ENCODE measurements at places on chromosomes 12 and 14.
A peak's percentile ranks its signal among the peaks of the same experiment; 100 is the strongest.

DNA sequence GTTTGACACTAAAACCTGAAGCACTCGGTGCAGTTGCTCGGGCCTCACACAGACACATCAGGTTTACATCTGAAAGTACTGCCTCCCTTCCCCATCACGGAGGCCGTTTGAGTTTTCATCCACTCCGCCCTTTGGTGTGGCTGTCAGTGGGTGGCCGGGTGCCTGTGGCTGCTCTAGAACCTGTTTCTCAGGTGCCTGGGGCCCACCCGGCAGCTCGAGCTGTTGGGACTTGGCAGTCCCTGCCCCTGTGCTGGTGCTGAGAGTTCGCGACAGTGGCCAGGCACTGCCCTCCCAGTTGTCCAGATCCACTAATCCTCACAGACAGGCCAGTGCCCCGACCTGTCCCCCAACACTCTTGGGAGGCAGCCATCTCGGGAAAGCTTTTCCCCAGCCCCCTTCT, 22.4 kb downstream of the XRCC3 start:
- DNase-seq: no peak

GRCh38 chr12:123743002-123743401, 19.1 kb upstream of the DNAH10 start:
- DNase-seq: no peak

DNA sequence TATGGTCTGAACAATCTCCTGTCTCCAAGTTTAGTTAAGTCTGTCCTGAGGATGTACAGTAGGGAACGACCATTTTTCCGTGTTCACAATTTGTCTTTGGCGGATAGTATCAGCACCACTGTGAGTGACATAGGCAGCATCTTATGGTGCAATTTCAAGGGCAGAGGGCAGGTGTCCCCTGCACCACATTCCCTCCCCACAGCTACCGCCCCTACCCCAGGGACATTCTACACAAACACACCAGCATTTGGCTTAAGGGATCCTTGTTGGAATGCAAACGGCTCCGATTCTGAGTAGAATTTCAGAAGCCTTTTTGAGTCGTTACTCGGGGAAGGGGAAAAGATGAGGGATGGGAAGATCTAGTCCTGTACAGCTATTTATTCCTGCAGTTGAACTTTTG, 25.1 kb upstream of the DICER1 start:
- DNase-seq: no peak

GRCh38 chr12:116171549-116171948, 105.9 kb downstream of the MED13L start:
- peak; percentile 51 for DNase-seq

- peak; percentile 67 for DNase-seq
Observed at GRCh38 chr12:43057566-43057965, 468.0 kb upstream of the PRICKLE1 start.

GRCh38 chr12:121693155-121693687, 19.3 kb upstream of the TMEM120B start:
- no peak for DNase-seq

GRCh38 chr12:130640901-130641300, 75.2 kb downstream of the RIMBP2 start:
- no peak for DNase-seq

DNA sequence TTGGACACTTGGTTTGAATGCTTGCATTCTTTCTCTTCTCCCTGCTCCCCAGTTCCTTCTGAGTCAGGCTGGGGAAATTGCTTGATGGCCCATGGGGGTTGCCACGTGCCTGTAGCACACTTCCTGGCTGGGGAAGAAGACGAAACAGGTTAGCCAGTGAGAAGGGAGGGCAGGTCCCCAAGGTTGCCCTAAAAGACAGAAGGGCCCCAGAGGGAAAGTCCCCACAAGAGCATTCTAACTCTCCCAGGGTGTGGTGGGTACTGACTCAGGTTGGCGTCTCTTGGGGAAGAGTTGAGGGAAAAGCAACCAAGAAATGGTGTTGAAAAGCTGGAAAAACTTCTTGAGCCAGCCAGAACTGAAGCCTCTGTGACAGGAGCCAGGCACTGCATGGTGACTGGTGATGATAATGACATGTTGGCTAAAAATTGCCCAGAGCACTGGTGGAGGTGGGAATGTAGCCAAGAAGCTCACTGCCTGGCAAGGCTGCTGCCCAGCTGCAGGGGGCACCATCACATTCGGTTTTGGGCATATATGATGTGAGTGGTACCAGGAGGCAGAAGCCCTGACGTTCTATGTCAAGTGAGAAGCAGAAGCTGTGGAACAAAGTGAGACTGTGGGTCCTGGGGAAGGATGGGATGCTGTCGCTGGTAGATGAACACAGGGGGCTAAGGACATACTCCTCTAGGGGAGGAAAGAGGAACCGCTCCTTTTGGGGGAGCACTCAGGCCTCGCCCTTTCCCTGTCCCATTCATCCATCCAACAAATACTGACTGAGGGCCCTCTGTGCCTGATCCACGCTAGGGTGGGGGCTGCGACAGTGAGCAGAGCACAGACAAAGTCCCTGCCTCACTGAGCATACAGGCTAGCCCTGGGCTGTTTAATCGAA, 8.1 kb upstream of the RABGGTA start:
- peak; percentile 11 for DNase-seq

GRCh38 chr14:64201921-64202545, 92.1 kb downstream of the ESR2 start:
- no peak for DNase-seq

- DNase-seq: no peak
Observed at GRCh38 chr12:104109446-104110271, 28.4 kb downstream of the NFYB start.

GRCh38 chr12:28683366-28683765, 465.7 kb upstream of the FAR2 start:
- DNase-seq: peak; percentile 55

GRCh38 chr14:95101736-95102679, 55.3 kb downstream of the DICER1 start:
- DNase-seq: no peak

DNA sequence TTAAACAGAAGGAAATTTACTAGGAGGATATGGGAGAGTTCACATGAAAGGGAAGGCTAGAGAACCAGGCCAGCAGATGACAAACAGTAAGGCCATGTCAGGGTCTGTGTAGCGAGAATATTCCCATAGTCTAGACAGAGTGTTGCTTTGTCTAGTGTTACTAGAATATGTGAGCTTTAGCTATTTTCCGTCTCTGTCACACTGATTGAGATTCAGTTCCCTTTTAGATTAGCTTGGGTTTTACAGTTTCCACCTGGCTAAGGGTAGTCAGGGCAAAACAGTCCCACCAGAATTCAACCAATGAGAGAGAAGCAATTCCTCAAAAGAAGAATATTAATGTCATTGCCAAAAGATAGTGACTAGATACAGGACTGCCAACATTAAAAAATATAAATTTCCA, 82.8 kb upstream of the MDM1 start:
- no peak for DNase-seq

GRCh38 chr12:112303004-112303403, 79.2 kb downstream of the HECTD4 start:
- DNase-seq: peak; percentile 57
